Hindlimb muscle (tissue), 1 donor: ENCODE measurements at places on chromosomes 1 and 21. TPM values are rescaled to one million over a fixed set of nuclear protein-coding genes. Genes with fewer than 3 reads are reported as not detected.

DNA sequence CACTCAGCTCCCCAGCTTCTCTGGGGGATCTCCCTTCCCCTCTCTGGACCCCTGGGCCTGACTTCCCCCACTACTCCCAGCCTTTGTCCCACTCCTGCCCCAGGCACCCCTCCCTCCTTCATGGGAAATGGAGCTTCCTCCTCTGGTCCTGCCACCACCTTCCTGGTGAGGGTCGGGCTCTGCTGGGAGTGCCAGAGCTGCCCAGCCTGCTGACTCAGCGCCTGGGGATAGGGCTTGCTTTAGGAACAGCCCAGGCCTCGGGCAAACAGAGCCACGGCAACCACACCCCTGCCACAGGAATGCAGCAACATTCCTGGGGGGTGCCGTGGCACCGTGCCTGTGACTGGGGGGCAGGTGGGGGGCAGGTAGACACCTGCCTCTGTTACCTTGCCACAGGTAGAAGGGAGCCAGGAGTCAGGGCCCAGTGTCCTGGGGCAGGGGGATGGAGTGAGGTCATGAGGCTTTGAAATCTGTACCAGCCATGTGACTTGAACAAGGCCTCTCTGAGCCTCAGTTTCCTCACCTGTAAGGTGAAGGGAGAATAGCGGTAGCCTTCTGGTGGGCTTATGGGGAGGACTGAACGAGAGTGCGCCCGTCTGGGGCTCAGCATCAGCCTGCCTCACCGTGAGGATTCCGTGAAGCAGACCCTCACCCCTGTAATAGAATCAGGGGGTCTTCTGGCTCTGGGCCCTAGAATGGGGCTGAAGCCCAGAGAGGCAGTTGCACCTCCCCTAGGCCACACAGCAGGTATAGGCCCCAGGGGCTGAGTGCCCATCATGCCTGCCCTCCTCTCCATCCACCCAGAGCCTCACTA, 17.8 kb upstream of the EPHA2 start:
- no peak for DNase-seq

DNA sequence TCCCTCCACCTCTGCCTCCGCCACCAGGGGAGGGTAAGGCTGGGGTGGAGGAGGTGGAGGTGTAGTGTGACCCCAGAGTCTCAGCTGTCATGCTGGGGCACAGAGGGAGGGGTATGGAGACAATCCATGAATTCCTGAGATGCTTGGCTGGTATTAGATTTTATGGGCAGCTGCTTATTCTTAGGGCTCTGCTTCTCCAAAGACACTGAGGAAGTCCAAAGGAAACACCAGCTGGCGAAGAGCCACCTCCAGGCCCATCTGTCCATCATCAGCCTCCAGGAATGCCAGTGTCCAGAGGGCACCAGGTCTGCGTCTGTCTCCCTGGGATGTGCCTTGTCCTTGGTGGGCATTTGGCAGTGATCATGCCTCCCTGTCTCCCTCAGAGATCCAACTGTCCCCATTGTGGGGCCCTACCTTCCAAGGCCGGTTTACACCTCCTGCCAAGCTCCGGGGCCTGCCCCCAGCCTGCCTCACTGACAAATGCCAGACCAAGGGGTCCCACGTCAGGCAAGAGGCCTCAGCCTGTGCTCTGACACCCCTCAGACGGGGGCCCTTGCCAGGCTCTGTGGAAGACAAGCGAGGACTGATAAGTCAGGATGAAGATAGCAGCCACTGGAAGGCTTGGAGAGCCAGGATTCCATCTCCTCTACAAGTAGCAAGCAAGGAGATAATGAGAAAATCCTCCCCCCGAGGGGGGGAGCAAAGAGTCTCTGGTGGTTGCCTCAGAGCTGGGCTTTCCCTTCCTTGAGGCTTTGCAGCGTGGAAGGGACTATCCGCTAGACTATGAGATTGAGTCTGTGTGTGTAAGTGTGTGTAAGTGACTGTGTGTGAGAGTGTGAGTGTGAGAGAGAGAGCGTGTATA, 1.6 kb downstream of the TNNI1 start:
- DNase-seq: no peak

DNA sequence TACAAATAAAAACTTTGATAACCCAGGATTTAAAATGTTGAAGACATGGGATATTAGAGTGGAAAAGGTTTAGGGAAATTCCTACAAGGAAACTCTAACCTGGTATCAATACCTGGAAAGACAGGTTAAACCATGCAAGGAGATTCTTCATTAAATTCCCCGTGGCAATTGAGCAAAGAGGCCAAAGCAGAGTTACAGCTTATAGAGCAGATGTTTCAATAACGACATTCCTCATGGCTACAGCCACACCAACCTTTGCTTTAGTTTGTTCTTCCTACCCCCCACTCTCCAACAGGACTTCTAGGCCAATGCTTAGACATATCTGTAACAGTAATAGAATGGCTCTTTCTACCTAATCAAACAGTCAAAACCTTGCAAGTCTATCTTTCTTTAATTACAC, 271.3 kb downstream of the COL11A1 start:
- no peak for DNase-seq

GRCh38 chr1:153942766-153943549, 3.6 kb downstream of the DENND4B start:
- DNase-seq: no peak

GRCh38 chr1:57966751-57967406, 543.0 kb upstream of the DAB1 start:
- DNase-seq: no peak

DNA sequence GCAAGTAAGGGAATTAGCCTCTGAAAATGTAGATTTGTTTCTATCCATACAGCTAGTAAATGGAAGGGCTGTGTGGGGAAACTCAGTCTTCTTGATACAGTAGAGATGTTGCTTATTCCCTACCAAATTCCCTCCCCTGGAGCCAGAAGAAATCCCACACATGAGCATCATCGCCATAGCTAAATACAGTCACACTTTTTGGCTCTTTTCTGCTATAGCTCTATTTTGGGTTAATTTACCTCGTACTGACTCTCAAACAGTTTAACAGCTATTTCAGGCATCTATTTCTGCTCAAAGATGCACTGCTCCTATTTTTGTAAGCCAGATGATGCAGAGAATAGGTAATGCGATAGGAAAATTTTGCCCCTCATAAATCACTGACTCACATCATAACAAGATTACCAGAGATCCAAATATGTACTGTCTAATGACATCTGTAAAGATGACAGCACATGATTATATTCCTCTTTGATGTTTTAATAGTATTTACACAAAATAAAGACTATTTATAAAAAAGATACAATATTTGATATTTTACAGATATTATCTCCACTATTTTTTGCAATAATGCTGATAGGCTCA, 58.6 kb downstream of the XCL1 start:
- no peak for DNase-seq

- DNase-seq: no peak
These were observed 213.7 kb upstream of the TMPRSS15 start for GRCh38 chr21:18617291-18617690.

GRCh38 chr1:16342331-16343062, 9.8 kb downstream of the FBXO42 start:
- DNase-seq: no peak

DNA sequence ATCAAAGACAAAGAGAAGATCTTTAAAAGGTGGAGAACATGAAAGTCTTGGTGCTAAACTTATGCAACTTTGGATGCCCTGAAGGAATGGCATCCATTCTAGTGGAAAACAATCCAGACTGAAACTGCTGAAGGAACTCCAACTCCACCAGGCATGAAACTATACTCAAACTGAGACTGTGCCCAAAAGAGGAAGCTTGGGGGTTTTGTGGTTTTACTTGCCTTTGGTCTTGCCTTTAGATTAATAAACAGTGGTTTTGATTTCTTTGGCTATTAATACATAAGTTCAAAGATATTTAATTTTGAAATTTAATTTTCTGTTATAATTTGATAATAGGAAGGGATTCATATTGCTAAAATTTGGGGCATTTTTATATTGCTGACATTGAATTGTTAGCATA, 17.4 kb upstream of the SLC30A10 start:
- no peak for DNase-seq

DNA sequence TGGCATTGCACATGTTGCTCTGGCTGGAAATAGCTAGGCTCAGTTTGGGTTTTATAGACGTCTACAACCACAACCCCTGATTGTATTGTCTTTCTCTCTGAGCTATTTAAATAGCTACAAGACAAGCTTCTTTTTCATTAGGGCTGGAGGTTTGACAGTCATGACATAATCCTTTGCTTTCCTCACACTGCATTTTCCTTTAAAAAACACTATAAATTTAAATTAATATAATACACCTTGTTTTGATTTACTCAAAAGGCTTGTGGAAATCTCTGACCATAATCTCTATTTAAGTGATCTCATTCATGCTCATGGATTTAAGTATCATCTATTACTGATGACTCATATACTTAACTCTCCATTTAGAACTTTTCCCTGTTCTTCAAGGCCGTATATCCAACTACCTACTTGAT, 50.4 kb upstream of the PTGFR start:
- no peak for DNase-seq

- DNase-seq: no peak
These were observed 145.7 kb downstream of the CLIC6 start for GRCh38 chr21:34814529-34814951.

GRCh38 chr1:61102041-61102440, 19.7 kb downstream of the NFIA start:
- DNase-seq: no peak

GRCh38 chr1:2194898-2195673, 514 bp upstream of the FAAP20 start:
- DNase-seq: peak; percentile 91

DNA sequence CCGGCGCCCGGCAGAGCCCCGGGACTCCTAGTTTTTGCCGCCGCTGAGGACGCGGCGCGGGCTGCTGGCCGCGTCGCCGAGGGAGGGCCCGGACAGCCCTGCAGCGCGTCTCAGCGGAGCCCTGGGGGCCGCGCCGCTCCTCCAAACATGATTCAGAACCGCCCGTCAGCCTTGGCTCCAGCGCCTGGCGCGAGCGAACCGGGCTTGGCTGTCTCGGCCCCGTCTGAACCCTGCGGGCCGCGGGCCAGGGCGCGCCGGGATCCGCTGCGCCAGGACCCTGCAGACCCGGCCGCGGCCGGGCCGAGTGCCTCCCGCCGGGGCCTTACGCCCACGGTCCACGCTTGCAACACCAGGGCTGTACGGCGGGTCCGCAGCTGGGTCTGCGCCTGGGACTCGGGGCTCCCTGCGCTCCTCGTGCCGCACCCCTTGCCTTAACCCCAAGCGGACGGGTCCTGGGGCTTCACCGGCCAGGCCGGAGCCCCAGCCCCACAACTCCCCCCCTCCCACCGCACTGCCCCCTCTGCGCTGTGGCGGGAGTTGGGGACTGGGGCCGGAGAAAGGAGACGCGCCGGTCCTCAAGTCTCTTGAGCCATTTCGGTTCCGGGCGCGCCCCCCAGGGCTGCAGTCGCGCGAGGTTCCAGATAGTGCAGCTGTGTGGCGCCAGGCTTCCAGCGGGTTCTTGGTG, 48.4 kb upstream of the CD34 start:
- DNase-seq: peak; percentile 80

DNA sequence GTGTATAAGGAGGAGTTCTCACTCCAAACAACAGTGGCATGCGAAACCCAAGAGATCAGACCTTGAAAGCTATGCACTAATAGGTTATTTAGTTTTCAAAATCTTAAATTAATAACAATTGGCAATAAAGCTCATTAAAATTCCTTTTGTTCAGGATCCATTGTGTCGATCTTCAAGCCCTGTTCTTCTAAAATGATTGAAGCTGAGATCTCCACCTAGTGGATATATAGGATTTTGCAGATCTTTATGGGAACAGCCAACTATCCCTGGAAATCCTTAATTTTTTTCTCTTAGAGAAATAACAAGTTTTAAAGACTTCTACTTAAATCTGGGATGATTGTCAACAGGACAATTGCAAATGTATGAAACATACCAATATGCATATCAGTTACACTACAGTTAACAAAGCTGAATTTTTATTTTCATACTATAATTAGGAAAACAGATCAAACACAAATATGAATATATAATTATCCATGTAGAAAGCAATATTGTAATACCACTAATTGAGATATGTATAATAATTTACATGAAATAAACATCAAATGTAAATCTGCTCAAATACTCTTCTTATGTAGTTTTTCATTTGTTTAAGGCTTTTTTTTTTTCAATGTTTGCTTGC, 43.3 kb downstream of the LRRC53 start:
- DNase-seq: peak; percentile 32

DNA sequence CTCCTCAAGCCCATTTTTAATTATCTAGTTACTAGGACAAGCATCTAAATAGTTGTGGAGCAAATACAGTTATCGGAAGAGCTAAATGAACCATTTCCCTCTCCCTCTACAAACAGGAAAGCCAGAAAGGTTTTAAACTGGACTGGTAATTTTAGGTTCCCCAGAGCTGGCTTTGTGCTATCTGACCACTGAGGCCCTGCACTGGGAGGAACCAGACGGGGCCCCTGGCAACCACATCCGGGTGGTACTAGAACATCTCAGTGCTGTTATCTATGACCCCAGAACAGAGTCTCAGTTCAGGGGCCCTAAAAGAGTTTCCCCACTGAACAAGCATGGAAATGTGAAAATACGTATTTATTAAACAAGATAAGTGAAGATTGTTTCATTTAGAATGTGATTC, 7.7 kb upstream of the RSPH1 start:
- no peak for DNase-seq

- DNase-seq: no peak
These were observed 108.1 kb upstream of the CSF3R start for GRCh38 chr1:36590771-36591170.

DNA sequence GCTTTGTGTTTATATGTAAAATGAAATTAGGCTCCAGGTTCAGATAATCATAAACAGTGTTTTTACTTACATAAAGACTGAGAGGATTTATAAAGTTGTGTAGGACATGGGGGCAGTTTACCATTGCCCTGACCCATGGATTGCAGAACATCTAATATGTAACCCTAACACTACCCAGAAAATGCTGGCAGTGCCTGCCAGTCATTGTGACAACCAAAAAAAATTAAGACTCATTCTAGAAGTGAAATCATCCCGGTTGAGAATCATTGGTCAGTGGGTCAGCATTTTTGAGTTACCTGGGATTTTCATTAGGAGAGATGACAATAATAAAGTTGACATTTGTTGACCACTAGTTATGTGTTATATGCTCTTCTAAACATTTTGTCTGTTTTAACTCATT, 31.2 kb upstream of the THEM4 start:
- DNase-seq: no peak

Gene SPRR2E
- polyA plus RNA-seq: not detected

Gene RHBDL2
- polyA plus RNA-seq: 0.76 TPM

Gene SUMO3
- 61.7 TPM for polyA plus RNA-seq

Gene TTC3
- 107 TPM for polyA plus RNA-seq

Gene SPAG17
- polyA plus RNA-seq: 1.7 TPM

Gene LCA5L
- polyA plus RNA-seq: 1.8 TPM
